ENCODE measurements at places on chromosomes 5 and 9. TPM values are rescaled to one million over a fixed set of nuclear protein-coding genes. Genes with fewer than 3 reads are reported as not detected.

Gene FRRS1L
- not detected for total RNA-seq

Gene F2RL2
- not detected for total RNA-seq

Gene IL6ST
- total RNA-seq = 48.3 TPM

Gene SNCAIP
- not detected for total RNA-seq

Gene RETREG1
- 3.3 TPM for total RNA-seq

Gene FOXD4L5
- 0.75 TPM for total RNA-seq

Gene SLC2A6
- total RNA-seq = 32.9 TPM

- DNase-seq = no peak
These were observed 173.2 kb downstream of the SNCAIP start for GRCh38 chr5:122485226-122485625.

GRCh38 chr5:37197340-37198050, 51.7 kb downstream of the CPLANE1 start:
- DNase-seq = no peak

- DNase-seq = no peak
These were observed 99.1 kb downstream of the KCNT1 start for GRCh38 chr9:135801070-135801469.

DNA sequence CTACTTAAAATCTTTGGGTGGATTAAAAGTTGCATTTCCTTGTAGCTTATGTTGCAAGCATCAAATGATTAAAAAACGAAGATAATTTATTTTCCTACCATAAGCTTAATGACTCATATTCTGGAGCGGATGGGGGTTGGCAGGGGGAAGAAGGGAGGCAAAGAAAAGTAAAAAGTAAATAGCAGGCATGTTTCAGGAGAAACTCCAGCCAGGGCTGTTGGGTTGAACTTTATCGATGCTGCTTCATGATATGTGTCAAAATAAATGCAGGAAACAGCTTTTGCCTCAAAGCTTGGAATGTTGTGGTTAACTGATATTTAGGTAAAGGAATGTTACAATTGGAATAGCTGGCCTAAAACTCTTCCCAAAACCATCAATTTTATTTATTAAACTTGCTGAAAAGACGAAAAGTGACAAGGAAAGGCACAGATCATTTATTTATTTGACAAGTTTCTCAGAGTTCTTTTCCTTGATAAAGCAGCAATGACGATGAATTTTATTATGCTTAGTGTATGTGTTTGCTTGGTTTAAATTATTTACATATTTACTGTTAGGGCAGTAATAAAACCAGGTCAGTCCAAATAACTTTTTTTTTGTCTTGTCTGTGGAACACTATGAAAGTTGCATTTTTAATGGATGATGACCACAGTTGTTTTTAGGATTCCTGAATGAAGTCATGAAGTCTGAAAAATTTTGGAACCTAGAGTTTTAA, 177.9 kb downstream of the PCSK1 start:
- no peak for DNase-seq

DNA sequence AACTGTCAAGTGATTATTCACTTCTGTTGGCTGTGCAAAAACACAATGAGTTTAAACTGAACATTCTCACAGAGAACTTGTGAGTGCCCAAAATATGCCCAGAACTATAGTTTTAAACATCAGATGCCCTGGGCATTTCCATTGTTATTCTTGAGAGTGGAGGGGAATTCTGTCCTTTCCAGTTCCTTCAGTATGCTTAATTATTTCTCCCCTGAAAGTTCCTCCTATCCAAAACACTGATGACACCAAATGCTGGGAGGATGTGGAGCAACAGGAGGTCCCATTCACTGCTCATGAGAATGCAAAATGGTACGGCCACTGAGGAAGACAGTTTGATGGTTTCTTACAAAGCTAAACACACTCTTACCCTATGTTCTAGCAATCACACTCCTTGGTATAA, 55.5 kb downstream of the ROR2 start:
- no peak for DNase-seq

GRCh38 chr5:158642879-158643278, 456.8 kb downstream of the EBF1 start:
- DNase-seq = no peak

DNA sequence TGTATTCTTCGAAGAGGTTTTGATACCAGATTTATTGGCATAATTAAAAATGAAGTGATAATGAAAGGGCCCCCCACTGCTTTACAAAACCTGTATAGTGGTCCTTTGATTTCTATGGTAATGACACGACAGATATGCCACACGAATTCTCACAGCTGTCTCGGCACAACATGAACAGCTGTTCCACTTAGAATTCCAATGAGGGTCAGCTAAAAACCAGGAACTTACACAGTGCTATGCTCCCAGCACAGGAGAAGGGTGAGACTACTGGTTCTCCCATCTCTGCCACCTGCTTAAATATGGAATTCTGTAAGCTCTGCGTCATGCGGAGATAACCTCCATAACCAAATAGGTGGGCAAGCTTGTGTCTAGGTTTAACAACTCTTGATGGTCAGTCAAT, 183.0 kb upstream of the EFNA5 start:
- no peak for DNase-seq

GRCh38 chr9:98838155-98838867, 30.8 kb downstream of the GALNT12 start:
- no peak for DNase-seq

- DNase-seq = no peak
These were observed 426.5 kb upstream of the CD180 start for GRCh38 chr5:67623078-67623477.

DNA sequence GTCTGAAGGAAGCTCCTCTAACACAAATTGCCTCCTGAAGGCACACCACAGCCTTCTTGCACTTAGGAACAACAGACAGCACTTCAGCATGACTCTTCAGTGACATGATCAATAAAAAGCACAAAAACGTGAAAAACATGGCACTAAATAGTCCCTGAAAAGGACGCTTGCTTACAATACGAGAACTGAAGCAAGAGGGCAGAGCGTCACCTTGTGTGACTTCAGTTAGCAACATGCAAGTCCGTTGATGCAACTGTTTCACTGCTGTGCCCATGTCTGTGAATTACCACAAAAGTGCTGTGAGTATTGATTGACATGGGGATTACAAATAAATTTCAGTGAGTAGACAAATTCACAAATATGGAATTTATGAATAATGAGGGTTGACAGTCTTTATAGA, 219.9 kb upstream of the GAS1 start:
- no peak for DNase-seq

GRCh38 chr5:124126504-124127217, 614.7 kb downstream of the CSNK1G3 start:
- DNase-seq = no peak

GRCh38 chr9:125472926-125473701, 211.5 kb downstream of the GAPVD1 start:
- no peak for DNase-seq

DNA sequence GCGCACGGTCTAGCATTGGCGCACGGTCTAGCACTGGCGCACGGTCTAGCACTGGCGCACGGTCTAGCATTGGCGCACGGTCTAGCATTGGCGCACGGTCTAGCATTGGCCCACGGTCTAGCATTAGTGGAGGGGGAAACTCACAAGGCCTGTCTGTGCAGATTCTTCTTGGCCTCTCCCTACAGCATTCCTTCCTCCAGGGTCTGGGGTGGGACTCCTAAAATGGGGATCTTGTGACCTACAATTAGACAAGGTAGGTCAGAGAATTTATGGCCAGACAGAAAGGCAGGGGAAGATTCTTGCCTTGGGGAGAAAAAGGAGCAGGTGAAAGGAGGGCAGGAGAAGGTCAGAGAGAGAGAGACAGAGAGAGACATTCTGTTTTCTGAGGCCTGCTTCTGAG, 5.4 kb upstream of the GBGT1 start:
- no peak for DNase-seq

- no peak for DNase-seq
These were observed 235.1 kb downstream of the GADD45G start for GRCh38 chr9:89839952-89840351.

DNA sequence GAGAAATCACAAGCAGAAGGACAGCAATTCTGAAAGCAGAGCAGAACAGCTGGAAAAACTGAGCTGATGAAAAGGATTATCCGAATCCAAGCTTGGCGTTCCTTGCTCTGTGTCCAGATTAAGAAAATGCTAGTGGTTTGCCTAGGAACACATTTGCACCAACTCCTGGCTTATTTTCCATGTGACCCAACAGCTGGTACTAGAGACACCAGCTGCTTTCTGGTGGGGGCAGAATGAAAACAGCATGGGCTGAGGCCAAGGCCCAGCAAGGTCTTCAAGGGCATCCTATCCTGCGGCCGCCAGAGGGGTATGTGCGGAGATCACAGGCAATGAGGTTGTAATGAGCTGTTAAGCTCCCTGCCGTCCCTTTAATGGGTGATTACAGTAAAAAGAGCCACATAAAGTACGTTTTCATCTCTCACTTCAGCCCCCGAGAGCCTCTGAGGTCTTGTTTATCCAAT, 131.5 kb downstream of the DOCK8 start:
- no peak for DNase-seq

DNA sequence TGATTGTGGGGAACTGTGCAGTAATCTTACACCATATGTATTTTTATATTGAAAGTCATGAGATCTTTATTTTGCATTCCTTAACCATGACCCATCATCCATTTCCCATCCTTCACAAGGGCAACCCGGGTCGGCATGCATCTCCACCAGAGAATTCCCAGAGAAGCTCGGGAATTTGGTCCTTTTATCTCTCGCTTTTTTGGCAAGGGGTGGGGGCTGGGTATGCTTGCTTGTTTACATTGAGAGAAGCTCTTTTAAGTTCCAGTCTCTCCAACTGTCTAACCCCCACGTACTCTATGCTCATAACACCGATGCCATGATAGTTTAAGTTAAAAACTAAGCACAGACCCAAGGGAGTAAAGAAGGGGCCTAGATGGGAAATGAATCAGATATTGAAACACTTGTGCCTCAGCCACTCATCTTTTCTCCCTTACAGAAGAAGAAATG, 109.9 kb upstream of the NFIB start:
- DNase-seq = no peak

DNA sequence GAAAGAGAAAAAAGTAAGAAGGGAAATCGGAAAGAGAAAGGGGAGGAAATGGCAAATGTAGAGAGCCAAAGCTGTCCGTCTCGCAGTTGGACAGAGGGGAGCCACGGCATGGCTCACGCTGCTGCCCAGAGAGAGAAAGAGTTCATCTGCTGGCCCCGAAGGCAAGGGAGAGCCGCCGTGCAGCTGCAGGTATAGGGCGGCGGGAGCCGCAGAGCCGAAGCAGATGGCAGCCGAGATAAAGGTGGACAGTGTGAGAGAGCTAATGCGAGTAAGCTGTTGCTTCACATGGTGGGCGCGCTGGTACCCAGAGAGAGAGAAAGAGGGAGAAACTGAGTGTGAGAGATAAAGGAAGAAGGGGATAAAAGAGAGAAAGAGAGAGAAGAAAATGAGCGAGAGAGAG, 188.4 kb upstream of the PPP1R26 start:
- no peak for DNase-seq

DNA sequence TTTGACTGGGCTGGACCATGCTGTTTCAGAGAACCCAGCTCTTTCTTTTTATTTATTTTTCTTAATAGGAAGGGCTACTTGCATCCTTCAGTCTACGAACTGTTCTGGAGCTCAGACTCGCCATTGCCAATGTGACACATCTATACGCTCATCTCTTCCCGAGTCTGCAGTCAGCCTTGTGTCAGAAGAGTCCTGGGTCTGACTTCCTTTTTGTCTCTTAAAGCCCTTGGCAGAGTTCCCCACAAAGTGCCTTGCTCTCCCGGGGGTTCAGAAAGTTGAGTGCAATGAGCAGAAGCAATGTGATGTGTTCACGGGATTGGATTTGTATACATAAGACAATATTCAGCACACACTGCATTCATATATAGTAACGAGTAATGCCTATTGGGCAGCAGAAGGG, 140.4 kb downstream of the ATPSCKMT start:
- DNase-seq = no peak

GRCh38 chr9:86115886-86116285, 16.5 kb upstream of the GOLM1 start:
- DNase-seq = no peak

DNA sequence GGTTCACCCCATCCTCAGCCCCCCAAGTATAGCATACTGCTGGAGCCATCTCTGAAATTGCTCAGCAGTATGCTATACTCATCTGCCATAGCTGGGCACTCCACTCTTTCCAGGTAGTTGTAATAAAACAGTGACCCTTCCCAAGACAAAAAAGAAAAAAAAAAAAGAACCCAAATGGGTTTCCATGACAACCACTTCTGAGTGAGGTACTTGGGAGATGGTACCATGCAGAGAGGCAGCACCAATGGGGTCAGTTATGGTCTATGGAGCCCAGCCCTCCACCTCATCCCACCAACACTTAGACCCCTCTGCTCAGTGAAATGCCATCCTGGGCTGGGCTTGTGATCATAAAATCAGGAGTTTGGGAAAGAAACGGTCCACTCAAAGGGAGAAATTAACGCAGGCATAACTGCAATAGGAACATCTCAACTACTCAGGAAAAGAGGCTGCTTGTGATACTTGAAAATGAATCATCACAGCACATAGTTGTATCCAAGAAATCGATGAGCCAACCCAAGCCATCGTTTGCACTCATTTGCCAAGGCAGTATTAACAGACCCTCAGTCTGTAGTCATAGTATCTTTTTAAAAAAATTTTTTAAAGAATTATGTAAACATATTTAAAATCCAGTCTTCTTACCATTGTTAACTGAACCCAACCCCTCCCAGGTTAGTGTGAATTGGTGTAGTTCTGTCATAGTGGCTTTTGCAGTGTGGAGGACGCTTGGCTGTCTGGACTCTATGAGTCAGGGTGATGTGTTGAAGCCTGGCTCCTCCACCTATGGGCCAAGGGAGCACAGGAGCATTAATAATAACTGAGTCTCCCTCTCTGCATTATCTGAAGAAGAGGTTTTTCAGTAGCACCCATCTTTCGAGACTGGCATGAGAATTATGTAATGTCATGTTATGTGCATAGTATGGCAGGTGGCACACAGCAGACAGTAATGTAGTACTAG, 402.7 kb downstream of the SPOCK1 start:
- DNase-seq = no peak

DNA sequence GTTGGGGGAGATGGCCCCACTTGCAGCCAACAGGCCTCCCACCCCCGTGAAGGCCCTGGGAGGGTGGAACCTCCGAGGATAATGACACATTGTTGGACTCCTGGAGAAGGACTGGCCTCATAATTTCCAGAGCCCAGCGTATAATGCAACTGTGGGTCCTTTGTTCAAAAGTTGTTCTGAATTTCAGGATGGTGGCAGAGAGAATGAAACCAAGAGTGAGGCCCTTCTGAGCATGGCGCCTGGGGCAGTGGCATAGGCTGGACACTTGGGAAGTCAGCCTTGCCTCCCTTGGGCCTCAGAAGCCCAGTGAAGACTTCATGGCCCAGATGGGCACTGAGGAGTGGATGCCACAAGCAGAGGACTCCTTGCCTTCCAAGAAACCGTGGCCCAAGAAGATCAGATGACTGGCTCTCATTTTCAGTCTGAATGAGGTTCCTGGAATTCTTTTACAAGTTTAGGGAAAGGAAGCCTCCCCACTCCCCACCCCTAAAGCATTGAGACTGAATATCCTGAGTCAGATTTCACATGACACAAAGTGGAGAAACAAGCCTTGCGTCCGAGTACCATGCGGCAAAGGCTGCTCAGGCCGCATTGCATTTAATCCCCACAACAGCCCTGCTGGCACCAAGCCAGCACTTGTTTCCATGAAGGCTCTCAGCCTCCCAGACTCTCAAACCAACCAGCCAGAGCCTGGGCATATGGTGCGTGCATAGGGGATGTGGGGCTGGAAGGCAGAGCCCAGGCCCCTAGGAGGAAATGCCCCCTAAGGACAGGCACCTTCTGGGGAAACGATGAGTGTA, 96.7 kb upstream of the SMIM23 start:
- no peak for DNase-seq

GRCh38 chr9:97438666-97439065, 26.8 kb downstream of the TDRD7 start:
- DNase-seq = no peak

- DNase-seq = peak; percentile 34
These were observed 730 bp downstream of the ZMYND19 start for GRCh38 chr9:137589441-137590122.

GRCh38 chr5:82620957-82621600, 342.9 kb upstream of the RPS23 start:
- DNase-seq = no peak

Measured in activated B cell treated with CpG ODN at 0.5 μM for 24 hours (primary cell).